ENCODE measurements at places on chromosomes 6 and 20.

- no peak for DNase-seq
These were observed 922.8 kb downstream of the EPHA7 start for GRCh38 chr6:92496527-92496926.

DNA sequence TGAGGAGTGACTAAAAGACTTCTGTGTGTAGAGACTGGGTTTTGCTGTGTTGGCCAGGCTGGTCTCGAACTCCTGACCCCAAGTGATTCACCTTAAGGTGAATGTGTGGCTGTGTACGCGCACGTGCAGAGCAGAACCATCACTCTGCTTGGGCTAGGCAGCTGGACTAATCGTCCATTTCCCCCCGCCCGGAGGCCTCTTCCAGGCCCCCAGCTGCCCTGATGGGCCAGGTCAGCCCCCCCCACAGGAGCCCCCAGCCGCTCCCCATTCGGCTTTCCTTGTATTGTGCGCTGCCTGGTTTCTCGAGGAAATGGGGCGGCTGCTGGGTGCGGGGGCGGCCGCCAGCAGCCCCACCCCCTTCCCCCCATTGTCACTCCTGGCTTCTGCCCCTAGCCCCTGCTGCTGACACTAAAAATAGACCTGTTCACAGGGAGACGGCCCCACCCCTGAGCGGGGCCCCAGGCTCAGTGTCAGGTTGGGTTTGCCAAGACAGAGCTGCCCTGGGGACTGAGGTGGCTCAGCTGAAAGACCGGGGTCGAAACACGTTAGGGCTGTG, 24.6 kb upstream of the CSNK2A1 start:
- DNase-seq, result no peak

GRCh38 chr20:19426356-19426755, 213.9 kb downstream of the SLC24A3 start:
- no peak for DNase-seq

DNA sequence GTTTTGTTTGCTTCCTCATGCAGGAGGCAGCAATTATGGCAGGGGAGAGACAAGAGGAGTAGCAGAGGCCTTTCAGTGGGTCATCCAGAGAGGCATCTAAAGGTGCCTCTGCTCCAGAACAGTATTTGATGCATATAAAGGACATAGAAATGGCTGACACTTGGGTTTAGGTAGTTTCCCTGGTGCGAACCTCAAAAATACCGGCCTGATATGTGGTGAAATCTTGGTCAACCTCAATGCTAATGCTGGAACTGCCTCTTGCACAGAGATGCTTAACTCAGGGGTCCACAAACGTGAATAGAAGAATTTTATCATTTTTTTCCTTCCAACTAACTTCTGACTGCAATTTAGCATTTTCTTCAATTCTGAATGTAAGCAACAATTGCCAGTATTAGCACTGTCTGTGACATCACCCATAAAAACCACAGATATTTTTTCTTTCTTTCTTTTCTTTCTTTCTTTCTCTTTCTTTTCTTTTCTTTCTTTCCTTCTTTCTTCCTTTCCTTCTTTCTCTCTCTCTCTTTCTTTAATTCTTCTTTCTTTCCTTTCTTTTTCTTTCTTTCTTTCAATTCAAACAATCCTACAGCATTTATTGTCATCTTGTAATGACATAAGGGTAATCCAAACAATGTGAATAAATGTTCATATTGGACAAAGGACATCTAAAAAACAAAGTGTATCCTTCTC, 180.0 kb upstream of the UST start:
- no peak for DNase-seq

- peak; percentile 50 for DNase-seq
These were observed 148.7 kb downstream of the PRL start for GRCh38 chr6:22147921-22148776.

DNA sequence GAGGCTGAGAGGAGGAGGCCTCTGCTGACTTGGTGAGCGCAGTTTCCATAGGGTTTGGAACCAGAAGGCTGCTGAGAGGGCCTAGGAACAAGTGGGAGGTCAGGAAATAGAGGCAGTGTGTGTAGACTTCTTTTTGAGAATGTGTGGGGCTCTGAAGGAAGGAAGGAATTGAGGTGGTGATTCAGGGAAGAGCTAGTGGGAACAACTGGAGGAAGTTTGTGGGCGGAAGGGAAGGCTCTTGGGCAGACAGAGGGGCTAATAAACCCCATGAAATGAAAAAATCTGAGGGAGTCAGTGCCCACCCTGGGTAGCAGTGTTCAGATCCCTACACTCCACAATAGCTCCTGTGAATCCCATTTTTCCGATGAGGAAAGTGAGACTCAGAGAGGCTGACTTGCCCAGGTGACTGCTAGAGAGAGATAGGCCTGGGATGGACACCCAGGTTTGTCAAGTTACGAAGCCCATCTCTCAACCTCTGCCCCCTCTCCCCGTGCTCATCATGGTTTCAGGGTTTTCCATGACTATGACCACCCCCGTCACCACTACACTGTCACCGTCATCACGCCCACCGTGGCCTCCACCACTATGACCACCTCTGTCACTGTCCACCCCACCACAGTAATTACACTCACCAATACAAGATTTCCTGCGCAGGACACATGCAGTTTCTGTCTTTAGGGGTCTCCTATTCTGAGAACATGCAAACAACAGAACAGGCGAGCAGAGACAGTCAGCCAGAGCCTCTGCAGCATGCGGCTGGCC, 106.4 kb downstream of the MRPL14 start:
- no peak for DNase-seq

DNA sequence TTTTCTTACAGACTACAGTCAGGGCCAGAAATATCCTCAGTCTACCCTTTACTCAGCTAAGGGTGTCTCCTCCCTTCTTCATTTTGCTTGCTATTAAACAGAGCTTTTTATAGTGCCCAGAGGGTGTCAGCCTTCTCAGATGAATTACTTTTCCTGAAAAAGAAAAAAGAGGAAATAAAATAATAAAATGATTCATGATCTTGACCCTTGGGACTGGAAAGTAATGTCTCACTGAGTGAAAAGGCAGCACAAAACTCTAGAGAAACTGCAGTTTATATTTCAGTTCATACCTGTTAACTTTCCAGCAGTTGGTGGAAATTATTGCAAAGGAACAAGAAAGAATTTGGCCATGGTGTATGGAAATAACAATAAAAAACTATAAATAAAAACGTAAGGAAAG, 170.6 kb downstream of the IBTK start:
- DNase-seq, result no peak

GRCh38 chr6:159760602-159761057, 1.2 kb upstream of the ACAT2 start:
- DNase-seq, result no peak

GRCh38 chr6:36027501-36028087, at the start of gene MAPK14:
MAPK14 (plus strand) TSS chr6:36027808; CDS start chr6:36028158, 350 bp downstream.
- peak; percentile 100 for DNase-seq

- DNase-seq, result peak; percentile 52
These were observed 80.2 kb downstream of the CARMIL1 start for GRCh38 chr6:25359191-25359861.

- no peak for DNase-seq
These were observed 313.9 kb upstream of the RNF24 start for GRCh38 chr20:4329232-4329631.

DNA sequence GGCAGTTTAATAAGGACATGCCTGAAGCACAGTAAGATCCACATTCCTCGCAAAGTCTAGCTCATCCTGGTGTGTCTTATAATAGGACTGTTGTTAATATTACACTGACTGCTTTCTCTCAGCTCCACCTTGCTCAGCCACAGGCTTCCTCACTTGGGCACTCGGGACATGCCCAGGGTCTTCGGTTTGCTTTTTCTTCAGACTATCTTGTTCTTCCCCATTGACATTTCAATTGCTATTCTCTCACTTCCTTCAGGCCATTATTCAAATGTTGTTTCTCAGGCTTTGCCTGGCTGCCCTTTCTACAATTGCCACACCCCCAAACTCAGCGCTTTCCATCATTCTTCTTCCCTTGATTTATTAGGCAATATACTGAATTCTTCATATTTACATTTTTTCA, 274.8 kb upstream of the RGS17 start:
- DNase-seq, result no peak

GRCh38 chr20:45842169-45842812, 8.7 kb downstream of the SNX21 start:
- no peak for DNase-seq

- DNase-seq, result no peak
These were observed 216.2 kb upstream of the PRDM1 start for GRCh38 chr6:105869835-105870440.

DNA sequence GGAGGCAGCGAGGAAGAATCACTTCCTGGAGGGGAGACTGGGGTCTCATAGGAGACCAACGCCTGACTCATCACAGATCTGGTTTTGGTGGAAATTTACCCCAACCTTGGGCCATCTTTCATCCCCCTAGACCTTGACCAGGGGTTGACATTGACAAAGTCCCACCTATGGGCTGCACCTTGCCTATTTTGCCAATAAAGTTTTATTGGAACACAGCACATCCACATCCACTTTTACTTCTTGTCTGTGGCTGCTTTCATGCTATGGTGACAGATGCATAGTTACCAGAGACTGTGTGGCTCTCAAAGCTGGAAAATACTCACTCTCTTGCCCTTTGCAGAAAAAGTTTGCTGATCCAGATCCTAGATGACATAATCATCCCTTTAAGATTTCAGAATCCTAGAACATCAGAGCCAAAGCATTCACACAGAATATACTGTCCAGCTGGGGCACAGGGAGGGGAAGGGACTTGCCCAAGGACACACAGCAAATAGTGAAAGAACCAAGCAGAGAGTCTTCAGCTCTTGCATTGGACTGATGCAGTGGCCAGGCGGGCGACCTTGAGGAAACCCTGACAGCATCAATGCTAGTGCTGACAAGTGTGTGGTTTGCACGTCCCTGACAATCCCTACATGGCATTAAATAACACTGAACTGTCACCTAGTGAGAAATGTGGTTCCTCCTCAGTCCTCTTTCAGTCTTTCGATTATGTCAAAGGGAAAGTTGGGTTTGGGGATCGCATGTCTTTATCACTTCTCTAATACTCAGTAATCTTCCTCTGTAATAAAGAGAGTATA, 41.2 kb downstream of the CD40 start:
- no peak for DNase-seq

GRCh38 chr6:170229396-170229795, 61.5 kb downstream of the DLL1 start:
- DNase-seq, result no peak

DNA sequence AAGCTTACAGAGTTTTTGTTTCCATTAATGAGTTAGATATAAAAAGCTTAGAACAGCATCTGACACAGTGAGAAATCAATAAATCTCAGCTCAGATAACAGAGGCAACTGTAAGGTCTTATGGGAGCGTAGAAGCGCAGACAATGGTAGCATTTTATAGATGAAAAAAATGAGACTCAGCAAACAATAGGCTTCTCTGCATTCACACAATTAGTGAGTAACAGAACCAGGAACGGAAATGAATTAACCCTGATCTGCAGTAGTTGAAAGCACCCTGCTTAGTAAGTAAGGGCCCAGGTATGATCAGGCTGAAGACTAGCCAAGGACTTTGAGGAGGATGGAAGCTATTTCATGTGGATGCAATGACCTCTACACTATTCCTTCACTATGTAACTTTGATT, 147.2 kb upstream of the EYA4 start:
- DNase-seq, result no peak

DNA sequence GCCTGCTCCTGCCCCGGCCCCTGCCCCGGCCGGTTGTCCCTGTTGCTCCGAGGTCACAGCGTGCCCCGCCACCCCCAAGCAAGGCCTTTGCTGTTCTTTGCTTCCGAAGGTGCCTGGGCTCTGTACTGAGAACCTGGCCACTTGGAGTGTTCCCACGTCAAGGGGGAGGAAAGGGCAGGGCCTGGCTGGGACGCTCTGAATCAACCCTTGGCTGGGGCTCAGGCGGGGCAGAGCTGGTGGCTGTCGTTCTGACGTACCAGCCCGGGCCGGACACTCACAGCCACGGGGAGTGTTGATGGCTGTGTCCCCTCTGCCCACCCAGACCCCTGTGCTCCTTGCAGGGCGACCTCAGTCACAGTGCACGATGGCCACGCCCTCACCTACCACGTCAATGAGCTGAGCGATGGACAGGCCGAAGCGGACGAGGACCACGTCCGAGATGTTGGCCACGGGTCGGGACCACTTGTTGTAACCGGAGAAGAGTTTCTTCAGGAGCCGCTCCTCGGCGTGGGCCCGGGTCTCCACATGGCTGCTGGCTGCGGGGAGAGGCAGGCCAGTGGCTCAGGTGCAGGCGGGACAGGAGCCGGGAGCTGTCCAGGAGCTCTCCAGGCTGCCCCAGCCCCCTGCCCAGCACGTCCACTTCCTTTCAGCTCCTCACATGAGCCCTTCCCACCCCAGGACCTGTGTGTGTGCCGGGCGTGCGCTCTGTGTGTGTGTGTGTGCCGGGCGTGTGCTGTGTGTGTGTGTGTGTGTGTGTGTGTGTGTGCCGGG, 1.8 kb downstream of the CHRNA4 start:
- DNase-seq, result no peak

- no peak for DNase-seq
These were observed 113.0 kb downstream of the DST start for GRCh38 chr6:56529594-56530191.

DNA sequence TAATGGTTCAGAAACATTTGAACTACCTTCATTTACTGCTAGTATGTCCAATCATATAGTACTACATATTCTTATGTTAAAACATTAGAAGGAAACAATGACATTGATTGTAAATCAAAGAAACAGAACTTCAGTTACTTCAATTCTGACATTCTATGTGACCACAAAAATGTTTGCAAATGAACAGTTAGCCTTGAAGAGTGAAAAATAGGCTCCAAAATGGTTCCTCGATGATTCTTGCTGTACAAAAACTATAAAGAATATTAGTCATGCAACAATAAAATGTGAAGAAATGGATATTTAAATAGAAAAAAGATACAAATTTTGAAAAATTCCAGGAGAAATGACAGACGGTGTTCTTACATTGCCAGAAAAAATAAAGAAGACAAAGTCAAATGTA, 686.9 kb downstream of the BCKDHB start:
- no peak for DNase-seq

DNA sequence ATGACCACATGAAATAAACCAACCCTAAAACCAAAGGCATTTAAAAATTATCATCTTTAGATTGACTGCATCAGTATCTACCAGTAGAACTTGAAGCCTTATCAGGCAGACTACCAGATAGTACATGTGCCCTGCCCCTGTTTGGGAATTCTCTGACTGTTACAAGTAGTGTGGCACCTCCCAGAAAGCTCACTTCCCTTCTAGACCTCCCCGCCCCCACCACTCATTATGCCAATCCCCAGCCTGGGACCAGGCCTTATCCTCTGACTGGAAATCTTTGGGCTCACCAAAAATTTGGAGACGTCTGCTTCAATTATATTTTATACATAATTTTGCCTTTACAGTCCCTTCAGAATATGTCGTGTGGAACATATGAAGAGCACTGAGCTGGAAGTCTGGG, 155.6 kb downstream of the TFAP2B start:
- DNase-seq, result no peak

Measured in NCI-H2081 (cell line).